Stimulated activated CD4-positive, alpha-beta T cell treated with anti-CD3 and anti-CD28 coated beads, Interleukin-1b, Interleukin-23, amount 100 ng/mL, for 1 hour (primary cell): ENCODE measurements at places on chromosomes 3 and 15.
A peak's percentile ranks its signal among the peaks of the same experiment; 100 is the strongest.

- DNase-seq = no peak
These were observed 1.2 kb downstream of the DAPK2 start for GRCh38 chr15:64045101-64045435.

- no peak for DNase-seq
These were observed 23.6 kb upstream of the KLF13 start for GRCh38 chr15:31302778-31303725.

- no peak for DNase-seq
These were observed 28.6 kb downstream of the PLEKHO2 start for GRCh38 chr15:64870353-64870752.

DNA sequence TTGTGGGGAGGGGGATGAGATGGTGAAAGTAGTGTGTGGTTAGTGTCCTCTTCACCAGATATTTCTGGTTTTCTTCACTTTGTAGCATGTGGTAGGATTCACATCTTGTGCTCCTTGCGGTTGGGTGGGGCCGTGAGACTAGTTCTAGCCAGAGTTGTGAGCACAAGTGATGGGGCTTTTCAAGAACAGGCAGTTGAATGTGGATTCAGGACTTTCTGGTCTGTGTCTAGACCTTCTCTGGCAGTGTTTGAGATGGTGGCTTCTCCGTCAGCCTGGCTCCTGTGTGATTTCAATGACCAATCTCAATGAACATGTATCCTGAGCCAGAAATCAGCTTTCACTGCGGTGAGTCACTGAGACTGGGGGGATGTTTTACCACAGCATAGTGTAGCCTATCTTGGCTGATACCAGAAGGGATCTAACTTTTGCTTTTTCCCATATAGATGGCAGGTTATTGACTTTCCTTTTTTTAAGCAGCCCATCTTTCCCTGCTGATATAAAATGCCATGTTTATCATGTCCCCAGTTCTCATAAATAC, 82.6 kb downstream of the RPLP1 start:
- no peak for DNase-seq

DNA sequence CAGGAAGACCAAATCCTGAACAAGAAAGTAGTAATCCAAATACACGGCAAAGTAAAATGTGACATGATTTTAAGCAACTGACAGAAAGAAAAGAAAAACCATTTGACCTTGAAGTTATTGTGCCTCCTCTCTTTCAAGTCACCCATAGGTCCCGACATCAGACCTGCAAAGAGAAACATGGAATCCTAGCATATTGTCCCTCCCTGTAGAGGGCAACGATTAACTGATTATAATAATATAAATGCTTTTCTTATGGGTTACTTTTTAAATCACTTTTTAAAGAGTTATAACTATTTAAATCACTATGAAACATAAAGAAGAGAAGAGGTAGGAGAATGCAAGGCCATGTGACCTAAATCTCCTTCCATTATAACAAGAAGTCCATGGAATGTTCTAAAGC, 143.2 kb upstream of the LIPC start:
- no peak for DNase-seq

DNA sequence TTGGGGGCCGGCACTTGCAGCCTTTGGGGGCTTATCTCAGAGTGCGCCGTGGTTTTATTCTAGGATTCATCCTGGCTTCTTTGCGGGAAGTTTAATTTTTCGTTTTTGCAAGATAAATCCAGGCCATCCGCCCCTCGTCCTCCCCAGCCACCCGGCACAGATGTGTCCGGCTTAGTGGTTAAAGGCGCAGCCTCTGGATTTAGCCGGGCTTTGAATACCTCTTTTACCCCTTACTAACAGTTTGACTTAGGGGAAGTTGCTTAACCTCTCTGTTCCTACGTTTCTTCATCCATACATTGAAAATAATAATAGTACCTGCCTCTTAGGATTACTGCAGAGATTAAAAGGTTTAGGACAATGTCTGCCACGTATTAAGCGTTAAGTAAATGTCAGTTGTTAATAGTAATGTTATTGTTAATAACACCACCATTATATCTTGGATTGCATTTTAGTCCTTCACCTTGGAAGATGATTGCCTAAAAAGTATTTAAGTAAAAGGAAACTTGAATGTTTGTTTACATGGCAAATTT, 714 bp downstream of the ECT2 start:
- no peak for DNase-seq

DNA sequence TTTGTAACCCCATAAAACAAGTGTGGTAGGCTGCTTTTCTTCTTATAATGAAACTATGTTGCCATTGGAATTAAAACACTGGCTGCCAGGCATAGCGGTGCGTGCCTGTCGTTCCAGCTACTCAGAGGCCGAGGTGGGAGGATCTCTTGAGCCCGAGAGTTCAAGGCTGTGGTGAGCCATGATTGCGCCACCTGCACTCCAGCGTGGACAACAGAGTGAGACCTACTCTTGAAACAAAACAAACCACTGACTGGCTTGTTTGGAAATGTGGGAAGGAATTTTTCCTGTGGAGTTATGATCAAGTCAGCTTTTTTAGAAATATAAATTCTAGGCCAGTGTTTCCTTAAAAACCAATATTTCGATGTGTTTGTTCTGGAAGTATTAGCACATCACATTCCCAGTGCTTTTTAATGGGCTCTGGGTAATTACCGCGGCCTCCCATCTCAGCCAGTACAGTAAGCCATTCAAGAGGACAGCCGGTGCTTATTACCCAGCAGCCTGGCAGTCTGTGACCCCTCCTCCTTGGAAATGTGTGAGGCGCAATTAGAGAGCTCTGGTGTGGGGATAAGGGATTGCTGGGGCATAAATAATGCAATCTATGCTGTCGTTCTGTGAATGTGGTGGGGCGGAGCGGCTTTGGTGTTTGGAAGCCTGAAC, 58.3 kb upstream of the TRAK1 start:
- no peak for DNase-seq

- peak; percentile 41 for DNase-seq
These were observed 27.3 kb downstream of the CEP19 start for GRCh38 chr3:196684548-196685407.

GRCh38 chr15:38072348-38073177, 138.1 kb downstream of the TMCO5A start:
- no peak for DNase-seq

GRCh38 chr15:32739522-32740063, 21.8 kb downstream of the GREM1 start:
- no peak for DNase-seq

DNA sequence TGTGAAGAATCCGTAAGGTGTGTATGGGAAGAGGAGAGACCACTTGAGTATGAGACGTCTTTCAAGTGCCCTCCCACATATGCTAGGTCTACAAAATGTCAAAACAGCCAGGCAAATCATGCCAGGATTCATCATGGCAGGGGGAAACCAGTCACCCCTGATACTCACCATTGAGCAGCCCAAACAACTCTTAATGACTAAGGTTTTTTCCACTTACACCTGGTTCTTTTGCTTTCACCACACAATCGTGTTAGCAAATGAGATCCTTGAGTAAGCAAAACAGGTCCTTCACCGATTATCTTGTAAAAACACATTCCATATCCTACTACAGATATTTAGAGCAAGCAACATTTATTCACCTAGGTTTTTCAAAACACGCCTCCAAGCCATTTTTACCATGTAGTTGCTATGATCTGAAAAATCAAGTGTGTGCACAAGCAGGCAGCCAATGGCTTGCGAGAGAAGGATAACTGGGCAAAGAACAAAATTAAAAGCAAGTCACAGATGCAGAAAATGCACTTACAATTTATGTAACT, 177.5 kb upstream of the LPP start:
- DNase-seq = no peak

DNA sequence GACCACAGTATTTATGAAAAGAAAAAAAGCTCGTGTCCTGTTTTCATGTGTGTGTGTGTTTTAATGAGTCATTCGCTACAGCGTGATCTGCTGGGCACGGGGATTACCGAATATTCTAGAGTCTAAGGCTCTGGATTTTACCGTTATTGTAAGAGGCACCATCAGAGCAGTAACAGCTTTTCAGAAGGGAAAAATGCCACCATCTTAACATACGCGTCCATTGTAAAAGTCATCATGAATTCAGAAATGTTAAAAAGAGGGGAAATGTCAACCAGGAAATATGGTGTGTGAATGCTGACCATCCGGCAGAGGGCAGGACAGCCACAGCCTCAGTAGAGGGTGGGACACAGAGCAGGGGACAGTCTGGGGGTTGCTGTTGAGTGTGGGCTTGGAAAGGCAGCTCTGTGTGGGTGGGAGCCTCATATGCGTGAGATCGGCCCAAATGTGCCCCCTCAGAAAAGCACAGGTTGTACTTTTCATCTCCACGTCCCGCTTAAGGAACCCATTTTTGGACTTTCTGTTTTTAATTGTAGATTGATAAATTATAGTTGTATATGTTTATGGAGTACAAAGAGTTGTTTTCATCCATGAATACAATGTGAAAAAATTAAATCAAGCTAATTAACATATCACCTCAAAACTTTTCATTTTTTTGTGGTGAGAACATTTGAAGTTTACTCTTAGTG, 69.6 kb downstream of the ASB7 start:
- no peak for DNase-seq

DNA sequence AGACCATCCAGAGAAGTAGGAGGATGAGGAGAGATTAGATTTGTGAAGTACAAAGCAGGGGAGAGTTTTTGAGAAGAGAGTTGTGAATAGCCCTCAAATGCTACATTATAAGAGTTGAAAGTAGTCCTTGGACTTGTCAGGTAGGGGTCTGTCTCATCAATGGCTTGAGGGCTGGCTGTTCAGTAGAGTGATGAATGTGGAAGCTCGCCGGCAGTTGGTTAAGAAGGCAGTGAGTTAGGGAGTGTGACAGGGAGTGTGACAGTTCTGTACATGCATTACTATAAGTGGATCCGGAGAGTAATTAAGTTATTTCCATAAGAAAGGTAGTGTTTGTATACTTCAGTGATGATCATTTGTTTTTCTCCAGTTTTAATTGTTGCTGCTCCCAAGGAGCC, 32.5 kb downstream of the SLMAP start:
- no peak for DNase-seq

GRCh38 chr3:81245043-81245442, 516.4 kb downstream of the GBE1 start:
- no peak for DNase-seq

DNA sequence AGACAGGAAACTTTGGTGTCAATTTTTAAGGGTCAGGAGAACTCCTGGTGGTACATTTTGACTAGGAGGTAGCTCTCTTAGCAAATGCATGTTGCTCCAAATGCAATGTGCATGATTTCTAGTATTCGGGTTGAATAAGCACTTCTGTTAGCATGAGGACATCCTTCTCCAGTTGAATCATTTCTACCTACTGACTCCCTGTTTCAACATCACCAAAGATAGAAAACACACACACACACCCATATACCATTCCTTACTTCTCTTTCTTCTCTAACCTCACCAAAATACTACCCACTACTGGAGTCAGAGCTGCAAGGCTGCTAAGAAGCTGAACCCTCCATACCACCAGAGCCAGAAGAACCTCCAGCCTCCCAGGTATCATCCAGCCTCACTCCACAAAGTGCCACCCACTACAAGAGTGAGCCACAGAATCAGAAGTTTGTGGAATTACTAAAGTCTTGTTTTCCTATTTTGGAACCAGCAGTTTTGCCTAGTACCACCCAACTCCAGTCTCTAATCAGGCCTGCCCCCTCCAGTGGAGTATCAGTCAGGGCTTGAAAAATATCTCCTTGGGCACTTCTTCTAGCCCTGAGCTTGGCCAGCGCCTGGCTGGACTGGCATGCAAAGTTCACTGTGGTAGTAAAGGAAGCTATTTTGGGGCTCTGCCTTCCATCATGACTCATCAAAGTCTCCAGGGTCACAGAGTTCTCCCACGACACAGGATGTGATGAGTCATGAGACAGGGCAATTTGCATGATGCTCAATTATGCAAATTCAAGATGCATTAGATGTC, 110.3 kb downstream of the CYP19A1 start:
- DNase-seq = no peak
